A172 (cell line): ENCODE measurements at places on chromosomes 6 and 20.

- DNase-seq = peak; percentile 71
Measured at GRCh38 chr20:50815162-50815989, 20.5 kb downstream of the BCAS4 start.

DNA sequence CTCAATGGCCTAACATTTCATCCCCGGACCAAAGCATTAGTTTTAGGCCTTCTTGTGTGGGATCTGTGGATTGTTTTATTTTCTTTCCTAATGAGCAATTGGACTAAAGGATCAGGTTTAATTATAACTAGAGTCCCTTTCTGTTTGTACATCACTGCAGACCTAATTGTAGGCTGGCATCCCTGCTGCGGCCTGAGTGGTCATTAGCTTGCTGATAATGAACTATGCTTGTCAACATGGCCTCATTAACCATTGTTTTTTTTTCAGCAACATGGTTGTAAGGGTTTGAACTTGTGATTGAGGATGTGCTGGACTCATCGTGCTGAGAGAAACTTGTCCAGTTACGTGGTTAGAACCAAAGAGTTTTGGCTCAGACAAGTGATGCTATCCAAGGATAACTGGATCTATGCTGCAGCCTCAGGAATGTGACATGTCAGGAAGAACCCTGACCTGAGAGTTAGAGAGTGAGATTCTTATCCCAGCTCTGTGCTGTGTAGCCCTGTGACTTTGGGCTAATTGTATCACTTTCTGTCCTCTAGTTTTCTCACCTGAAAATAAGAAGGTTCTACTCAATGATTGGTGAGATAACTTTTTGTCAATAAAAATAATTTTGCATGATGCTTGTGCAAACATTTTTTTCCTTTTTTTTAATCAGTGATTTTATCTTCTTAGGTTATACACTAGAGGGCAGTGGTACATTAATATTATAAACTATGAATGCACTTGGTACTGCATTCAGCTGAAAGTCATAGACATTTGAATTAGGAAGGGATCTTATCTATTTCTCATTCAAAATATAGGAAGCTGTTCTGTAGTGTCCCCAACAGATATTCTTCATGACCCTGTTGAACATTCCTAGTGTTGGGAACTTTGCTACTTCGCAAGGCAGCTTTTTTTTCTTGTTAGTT is 140.9 kb downstream of the RNF144B start:
- DNase-seq = peak; percentile 5

- no peak for DNase-seq
Measured at GRCh38 chr20:597560-597959, 12.5 kb downstream of the TCF15 start.

- DNase-seq = no peak
Measured at GRCh38 chr6:70082830-70083229, 216.5 kb downstream of the COL19A1 start.

- no peak for DNase-seq
Measured at GRCh38 chr20:32127347-32127746, 17.8 kb downstream of the TM9SF4 start.

DNA sequence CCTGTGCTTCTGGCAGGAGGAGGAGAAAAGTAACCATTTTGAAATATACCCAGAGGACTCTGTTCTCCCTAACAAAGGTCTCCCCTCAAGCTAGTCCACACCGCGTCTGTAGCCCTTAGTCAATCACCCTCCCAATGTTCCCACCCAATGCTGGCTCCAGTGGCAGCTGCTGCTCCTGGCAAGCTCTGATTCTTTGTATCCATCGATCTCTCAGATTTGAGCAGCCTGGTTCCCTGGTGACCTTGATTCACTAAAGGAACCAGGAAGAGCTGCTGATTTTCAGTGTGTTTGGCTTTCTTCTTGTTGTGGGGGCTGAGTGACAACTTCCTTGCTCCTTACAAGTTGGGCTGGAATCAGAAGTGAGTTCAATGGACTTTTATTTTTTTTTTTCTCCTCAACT is 68.5 kb downstream of the FOXC1 start:
- DNase-seq = no peak

DNA sequence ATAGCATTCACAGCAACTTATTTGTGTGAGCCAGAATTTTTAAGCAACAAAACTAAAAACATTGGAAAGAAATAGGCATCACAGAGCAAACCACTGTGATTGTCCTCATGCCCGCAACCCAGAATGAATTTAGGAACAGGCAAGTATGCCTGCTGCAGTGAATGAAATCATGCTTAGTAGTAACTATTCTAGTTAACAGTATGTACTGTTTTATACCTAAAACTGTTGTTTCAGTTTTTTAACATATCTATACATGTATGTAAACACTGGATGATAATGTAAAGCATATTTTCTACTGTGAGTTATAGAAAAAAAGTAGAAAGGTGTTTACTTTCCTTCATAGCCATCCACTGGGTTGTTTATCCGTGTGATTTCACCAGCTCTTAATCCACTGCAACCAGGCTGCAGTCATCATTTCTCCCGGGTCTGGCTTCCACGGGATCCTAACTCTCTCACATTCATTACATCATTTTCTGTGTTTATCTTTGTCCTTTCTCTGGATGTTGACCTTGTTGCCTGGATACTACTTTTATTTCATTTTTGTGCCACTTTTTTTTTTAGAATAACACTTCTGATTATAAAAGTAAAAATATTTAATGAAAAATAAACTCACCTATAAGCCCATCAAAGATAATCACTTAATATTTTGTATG is 3.6 kb upstream of the ARFGEF3 start:
- DNase-seq = no peak

DNA sequence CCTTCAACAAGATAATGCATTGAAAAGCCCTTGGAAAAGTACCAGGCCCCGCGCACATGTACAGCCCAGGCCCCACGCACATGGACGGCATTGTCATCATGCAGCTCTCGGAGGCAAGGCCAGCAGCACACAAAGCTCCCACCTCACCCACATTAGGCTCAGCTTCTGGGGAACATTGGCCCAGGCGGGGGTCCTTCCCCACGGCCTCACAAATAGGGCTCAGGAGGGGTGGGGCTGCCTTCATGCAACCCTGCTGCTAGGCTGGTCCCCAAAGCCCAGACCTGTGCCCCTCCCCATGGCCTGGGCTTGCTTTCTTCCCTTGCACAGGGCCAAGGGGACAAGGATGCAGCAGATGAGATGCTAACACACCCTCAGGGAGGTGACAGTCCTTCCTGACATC is 26.7 kb downstream of the NPEPL1 start:
- no peak for DNase-seq

DNA sequence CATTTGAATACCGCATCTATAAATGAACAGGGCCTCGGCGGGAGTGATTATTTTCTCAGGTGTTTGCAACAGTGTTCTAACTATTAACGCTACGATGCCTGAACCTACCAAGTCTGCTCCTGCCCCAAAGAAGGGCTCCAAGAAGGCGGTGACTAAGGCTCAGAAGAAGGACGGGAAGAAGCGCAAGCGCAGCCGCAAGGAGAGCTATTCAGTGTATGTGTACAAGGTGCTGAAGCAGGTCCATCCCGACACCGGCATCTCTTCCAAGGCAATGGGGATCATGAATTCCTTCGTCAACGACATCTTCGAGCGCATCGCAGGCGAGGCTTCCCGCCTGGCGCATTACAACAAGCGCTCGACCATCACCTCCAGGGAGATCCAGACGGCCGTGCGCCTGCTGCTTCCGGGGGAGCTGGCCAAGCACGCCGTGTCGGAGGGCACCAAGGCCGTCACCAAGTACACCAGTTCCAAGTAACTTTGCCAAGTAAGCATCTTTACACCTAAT is 70.9 kb downstream of the HFE start:
- DNase-seq = no peak

GRCh38 chr6:70956191-70956450 is 739 bp downstream of the B3GAT2 start:
- no peak for DNase-seq

- no peak for DNase-seq
Measured at GRCh38 chr6:71309656-71310055, 21.0 kb downstream of the OGFRL1 start.

GRCh38 chr6:36978421-36979346 is 7.3 kb downstream of the MTCH1 start:
- no peak for DNase-seq

- DNase-seq = no peak
Measured at GRCh38 chr6:138404666-138405337, 779 bp downstream of the HEBP2 start.

DNA sequence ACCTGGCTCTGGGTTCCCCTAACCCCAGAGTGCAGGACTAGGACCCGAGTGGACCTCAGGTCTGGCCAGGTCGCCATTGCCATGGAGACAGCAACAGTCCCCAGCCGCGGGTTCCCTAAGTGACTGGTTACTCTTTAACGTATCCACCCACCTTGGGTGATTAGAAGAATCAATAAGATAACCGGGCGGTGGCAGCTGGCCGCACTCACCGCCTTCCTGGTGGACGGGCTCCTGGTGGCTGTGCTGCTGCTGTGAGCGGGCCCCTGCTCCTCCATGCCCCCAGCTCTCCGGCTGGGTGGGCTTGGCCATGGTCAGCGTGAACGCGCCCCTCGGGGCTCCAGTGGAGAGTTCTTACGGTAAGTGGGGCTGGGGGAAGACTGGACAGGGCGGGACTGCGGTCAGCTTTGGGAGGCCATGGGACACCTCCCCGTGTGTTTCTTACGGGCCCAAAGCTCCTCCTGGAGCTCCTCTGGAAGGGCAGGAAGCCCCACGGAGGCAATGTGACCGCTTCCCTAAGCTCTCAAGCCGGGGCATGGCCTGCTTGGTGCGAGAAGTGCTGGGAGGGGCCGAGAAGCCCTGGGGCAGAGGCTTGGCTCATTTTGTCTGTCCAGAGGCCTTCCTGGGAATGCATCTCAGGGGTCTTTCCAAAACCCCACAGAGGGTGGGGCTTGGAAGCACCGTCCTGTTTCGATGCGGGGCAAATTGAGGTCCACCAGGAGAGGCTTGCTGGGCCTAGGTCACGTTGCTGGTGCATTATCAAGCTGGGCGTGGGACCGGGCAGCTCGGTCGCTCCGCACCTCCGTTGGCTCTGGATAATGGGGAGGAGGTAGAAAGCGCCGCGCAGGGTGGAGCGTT is at the start of gene HNF4A:
TSS of gene HNF4A (plus strand) at position 202 of the 855 bp plus-strand sequence. CDS start at position 308, 106 bp downstream.
- no peak for DNase-seq

DNA sequence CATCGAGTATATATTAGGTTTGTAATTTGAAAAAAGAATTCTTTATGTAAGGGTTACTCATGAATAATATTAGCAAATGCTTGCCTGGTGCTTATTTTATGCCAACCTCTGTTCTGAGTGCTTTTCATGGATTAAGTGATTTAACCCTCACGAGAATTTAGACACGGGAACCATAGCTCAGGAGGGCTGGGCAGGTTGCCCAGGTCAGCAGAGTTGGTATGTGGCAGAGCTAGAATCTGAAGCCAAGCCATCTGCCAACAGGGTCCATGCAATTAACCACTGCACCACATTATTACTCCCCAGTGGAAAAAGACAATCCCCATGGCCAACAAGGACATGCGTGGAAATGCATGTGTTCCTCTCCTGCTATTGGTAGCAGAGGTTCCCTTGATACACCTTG is 345.6 kb downstream of the CDC5L start:
- no peak for DNase-seq

- peak; percentile 5 for DNase-seq
Measured at GRCh38 chr6:111173341-111173740, 86.0 kb downstream of the SLC16A10 start.

DNA sequence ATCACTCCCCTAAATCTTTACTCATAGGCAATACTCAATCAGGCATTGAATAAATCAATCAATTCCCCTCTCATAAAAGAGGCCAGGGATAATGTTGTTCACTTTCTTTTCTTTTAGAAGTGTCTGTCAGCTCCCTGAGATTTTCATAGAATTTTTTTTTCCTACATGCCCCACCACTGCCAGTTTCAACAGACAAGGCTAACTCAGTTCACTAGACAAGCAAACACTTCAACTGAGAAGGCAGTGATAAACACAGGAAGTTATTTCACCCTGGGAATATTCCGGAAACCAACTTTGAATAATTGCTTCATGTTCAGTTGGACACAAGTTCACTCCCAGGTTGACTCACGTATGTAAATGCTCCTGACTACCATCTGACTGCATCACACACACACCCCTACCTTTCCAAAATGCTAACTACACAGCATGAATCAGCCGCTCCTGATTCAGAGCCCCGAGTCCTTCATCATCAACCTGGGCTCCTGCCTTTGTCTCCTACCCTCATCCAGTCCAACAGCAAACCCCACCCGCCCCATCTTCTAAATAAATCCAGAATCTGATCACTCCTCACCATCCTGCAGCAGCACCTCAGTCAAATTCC is 143.9 kb downstream of the BCAS1 start:
- peak; percentile 99 for DNase-seq

GRCh38 chr20:7155794-7156193 is 388.3 kb downstream of the BMP2 start:
- DNase-seq = no peak

- DNase-seq = no peak
Measured at GRCh38 chr6:35297601-35298481, at the start of gene DEF6. Gene DEF6, plus strand, starts transcription at chr6:35297818. Its CDS starts 39 bp downstream, at chr6:35297857.

DNA sequence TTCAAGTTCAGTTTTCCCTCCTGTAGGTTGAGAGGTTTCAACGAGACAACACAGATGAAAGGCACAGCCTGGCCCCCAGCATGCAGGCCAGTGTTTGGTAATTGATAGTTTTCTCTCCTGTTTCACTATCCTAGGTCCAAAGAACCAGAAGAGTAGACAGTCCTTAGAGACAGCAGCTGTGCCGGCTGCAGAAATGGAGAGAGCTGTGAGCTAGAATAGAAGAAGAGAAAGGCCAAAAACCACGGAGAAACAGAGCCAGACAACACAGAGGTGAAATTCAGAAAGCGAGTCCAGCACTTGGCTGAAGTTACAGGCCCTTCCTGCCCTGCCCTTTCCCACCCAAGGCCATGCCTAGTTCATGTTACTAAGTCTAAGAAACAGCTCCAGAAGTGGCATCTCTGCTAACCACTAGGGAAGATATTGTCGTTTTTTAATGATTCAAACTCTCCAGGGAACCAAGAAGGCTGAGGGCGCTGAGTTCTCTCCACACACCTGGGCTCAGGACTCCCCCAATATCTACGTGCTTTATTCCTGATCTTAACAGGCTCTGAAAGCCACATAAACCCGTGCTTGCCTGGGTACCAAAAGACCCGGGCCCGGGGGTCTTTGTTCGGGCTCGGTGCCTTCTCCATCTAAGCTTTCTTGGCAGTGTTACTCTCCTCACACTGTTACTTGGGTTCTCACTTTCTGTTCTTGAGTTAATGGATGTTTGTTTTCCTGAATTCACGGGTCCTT is 16.5 kb upstream of the RBPJL start:
- no peak for DNase-seq

GRCh38 chr6:7938562-7939183 is 28.1 kb upstream of the TXNDC5 start:
- DNase-seq = no peak
